ENCODE measurements at places on chromosomes 3 and 15.

DNA sequence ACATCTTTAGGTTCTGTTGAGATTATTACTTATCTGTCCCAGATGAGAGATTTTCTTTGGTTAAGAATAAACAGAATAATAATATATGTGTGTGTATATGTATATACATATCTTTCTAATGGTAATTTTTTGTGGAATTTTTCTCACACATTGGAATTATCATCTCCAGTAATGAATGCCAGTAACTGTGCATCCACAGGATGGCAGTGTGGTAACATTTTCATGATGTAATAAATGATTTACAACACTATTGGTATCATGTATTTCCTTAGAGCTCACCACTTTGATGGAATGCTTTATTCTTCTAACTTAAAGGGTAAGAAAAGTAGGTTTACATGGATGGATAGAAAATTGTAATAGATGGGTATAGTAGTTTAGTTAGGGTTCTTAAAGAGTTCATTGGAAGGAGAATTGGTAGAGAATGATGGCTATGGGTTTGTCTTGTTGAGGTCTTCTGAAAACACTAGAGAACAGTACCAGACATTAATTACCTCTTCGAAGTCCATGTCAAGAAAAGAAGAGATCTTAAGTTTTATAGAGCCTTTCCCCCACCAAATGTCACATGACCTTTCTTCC, 78.1 kb downstream of the STT3B start:
- no peak for DNase-seq

DNA sequence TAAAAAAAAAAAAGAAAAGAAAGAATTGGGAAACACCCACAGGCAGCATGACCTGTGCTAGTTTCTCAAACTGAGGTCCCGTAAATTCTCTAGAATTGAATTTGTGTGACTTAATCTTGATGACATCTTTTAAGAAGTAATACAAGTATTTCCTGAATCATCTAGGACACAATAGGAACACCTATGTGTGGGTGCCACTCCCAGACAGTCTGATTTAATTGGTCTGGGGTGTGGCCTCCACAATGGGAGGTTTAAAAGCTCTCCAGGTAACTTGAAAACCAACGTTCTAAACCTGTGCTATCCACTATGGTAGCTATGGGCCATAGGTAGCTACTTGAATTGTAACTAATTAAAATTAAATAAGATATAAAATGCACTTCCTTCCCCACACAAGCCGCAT, 28.1 kb downstream of the CFAP92 start:
- no peak for DNase-seq

- DNase-seq: no peak
Observed at GRCh38 chr15:57045741-57046382, 127.4 kb downstream of the TCF12 start.

DNA sequence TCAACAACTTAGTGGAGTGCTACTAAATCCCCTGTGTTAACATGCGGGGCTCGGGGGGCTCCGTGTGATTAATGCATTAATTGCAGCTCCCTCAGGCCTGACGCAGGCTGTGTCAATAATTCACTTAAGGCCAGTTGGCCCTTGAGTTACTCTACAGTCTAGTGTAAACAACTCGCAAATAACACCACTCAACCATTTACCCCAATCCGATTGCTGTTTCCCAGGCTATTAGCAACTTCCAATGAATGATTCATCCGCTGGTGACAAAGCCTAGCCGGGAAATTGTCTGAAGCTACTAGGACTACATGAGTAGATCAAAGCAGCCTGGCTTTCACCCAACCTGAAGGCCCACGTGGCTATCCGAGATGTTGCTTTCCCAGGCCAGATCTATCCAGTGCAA, 121.3 kb upstream of the SOX14 start:
- DNase-seq: no peak

GRCh38 chr3:60912876-60913275, 338.4 kb downstream of the FHIT start:
- no peak for DNase-seq

DNA sequence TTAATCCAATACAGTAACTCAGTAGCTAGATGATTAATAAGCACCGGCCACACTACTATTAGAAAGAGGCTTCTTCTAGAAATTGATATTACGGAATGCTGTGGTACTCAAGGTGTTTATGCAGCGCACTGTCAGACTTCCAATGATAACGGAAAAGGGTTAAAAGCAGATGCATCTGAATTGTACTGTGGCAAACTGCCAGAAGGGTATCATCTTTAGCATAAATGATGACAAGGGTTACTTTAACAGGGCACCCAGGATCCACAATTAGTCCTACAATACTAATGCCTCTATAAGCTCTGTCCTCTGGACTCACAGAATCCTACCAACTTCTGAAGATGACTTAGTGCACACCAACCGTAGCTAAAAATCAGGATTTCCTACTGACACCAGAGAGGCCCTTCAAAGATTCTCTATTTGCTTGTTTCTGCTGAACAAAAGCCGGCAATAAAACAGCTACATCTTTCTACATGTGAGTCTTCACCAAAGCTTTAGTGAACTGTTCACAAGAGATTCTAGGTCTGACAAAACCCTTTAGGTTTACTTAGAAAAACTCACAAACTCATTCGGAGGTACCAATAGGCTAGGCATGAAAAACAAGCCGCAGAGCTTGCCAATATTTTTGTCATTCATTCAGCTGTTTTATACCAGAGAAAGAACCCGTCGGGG, 7.1 kb downstream of the SATB1 start:
- DNase-seq: no peak
